ENCODE measurements at places on chromosomes 16 and 17.

- DNase-seq, result no peak
Measured at GRCh38 chr17:73514146-73514863, 129.9 kb downstream of the SDK2 start.

DNA sequence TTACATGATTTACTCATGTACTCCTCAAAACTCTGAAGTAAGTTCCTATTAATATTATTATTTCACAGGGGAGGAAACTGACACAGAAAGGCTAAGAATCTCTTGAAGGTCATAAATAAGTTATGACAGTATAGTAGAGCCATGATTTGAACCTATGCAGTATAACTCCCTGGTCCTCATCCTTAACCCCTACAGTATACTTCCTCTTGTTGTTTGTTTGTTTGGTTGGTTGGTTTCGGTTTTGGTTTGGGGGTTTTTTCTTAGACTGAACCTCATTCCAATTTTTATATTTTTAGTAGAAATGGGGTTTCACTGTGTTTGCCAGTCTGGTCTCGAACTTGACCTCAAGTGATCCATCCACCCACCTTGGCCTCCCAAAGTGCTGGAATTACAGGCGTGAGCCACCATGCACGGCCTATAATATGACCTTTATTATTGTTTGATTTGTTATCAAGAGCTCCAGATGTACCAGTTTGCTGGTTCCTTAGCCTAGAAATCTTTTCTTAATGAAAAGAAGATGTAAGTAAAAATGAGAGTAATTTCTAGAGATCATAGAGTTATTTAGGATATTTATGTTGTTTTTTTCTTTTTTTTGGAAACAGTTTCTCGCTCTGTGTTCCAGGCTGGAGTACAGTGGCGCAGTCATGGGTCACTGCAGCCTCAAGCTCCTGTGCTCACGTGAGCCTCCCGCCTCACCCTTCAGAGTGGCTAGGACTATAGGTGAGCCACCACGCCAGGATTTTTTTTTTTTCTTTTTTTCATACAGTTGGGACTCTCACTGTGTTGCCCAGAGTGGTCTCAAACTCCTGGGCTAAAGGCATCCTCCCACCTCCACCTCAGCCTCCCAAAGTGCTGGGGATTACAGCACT, 4.8 kb downstream of the PRR11 start:
- DNase-seq, result no peak

- no peak for DNase-seq
Measured at GRCh38 chr17:20300436-20300934, 166.9 kb downstream of the LGALS9B start.

DNA sequence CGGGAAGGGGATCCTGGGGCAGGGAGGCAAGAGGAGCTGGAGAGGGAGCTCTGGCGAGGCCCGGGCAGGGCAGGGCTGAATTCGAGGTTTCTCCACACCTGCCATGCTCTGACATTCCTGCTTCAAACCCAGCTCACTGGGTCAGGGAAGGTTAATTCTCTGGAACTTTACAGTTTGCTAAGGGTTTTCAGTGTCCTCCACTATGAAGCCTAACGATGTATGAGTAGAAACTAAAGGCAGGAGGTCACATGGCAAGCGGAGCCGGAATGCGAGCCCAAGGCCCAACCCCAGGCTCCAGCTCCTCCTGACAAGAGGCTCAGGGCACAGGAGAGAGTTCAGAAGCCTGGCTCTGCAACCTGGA, 29.2 kb downstream of the DCAKD start:
- no peak for DNase-seq

DNA sequence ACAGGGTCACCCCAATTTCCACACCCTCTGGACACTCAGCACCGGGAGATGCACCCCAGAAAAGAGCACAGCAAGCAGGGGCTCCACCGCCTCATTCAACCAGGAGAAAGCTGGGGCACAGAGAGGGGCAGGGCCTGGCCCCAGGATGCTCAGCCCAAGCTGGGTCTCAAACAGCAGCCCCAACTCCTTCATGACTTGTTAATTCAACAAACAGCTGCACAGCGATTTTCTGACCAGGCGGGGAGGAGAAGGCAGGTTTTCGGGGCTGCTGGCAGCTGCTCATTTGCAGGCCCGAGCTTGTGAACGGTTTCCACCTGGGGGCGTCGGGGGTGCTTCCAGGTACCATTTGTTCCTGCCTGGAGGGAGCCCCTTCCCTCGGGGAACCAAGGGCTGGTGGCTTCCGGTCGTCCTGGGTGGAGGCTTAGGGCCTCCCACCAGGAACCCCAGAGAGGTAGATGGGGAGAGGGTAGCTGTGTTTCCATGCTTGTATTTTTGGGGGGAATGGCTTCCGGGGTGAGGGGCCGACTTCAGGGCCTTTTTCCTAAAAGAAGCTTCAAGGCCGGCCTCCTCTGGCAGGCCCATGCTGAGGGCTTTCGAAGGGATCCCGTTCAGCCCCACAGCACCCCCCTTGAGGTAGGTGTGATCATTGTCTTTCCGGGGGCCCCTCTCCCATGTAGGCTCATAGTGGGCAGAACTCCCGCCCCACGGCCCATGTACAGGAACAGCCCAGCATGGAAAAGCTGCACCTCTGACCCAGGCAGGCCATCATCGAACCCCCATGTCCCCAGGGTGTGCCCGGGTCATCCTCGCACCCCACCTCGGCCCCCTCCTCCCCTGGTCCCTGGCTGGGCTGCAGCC, 191.6 kb upstream of the GSE1 start:
- DNase-seq, result no peak

GRCh38 chr16:14172200-14172809, 101.2 kb downstream of the MRTFB start:
- no peak for DNase-seq

GRCh38 chr17:82114872-82115271, 16.8 kb upstream of the FASN start:
- DNase-seq, result no peak

GRCh38 chr16:55437625-55438024, 41.4 kb upstream of the MMP2 start:
- DNase-seq, result no peak

DNA sequence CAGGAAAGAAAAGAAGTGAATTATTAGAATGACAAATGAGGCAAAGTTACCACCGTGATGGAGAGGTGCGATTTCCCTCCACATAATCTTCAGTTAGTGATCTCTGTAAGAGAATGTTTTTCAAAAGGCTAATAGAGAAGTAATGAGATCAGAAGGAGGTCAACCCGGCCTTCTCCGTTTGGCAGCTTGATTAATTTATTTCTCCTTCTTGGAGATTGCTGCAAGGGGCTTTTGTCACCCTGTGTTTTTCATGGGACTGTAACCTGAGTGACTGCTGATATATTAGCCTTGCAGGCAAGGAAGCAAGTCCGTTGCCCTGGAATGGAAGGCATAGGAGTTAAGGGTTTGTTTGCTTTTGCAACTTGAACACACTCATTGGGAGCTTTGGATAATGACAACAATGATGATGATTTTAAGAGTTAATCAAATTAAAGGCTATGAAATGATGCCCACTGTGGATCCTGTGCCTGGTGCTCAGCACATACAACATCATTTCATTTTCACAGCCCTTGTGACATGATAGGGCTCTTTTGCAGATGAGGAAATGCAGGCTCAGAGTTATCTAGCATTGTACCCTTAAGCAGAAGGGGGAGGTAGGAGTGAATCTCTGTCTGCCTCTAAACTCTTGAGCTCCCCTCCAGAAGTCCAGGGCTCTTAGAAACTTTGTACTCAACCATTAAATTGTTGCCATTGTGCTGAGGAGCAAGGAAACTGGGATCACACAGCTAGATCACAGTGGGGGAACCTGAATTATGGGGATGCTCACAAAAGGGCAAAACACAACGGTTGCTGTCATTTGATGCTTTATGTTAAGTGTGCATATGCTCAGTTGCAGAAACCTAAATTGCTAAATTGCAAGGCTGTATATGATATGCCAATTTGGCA, 226.3 kb downstream of the WWOX start:
- no peak for DNase-seq

DNA sequence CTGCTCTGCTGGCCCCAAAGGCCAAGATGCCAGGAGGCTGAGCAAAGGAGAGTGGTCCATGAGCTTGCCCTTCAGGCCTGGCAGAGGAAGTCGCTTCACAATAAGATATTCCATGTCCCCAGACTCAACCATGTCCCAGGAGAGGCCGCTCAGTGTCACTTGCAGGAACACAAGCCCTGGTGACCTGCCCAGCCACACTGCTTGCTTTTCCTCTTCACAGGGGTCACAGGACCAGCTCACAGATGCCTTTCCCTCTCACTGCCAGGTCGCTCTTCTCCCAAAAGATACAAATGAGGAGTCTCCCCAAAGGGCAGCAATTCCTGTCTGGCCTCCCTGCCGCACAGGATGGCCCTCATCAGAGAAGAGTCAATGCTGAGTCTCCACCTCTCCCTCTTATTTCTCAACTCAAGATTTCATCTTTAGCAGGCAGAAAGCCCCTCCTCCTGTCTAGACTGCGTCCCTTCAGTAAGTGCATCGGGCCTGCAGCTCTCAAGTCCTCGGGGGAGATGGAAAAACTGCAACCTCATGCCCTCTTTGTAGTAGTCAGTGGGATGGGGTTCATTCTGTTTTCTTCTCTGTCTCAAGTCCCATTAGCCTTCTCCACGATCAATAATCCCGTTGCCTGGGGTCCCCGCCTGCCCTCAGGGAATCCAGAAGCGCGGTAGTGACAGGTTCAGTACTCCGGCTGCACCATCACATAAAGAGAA, 5.0 kb downstream of the JUP start:
- DNase-seq, result no peak

GRCh38 chr17:49603720-49604119, 28.0 kb downstream of the NXPH3 start:
- DNase-seq, result no peak

DNA sequence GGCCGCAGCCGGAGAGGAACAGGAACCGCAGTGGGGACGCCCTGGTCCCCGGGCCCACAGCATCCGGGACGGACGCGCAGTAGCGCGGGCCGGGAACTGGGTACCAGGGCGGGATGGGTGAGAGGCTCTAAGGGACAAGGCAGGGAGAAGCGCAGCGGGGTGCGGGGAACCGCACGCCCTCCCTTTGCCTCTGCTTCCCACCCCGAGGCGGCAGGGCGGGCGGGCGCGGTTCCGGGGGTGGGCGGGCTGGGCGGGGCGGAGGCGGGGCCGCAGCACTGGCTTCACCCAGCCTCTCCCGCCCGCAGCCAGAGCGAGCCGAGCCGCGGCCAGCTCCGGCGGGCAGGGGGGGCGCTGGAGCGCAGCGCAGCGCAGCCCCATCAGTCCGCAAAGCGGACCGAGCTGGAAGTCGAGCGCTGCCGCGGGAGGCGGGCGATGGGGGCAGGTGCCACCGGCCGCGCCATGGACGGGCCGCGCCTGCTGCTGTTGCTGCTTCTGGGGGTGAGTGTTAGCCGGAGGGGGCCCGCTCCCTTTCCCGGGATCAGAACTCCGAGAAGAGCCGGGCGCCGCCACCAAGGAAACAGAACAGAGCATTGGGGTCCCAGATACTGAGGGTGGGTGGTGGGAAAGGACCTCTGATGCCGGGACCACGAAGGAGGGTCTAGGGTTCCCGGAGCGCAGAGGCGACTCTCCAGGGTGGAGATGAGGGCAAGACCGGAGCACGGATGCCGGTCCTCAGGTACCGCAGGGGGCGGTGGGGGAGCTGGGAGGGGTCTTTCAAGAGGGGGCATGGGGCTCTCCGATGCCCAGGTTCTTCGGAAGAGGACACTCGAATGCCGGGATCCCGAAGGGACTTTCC, at the start of gene NGFR:
NGFR (plus strand) TSS at position 308 of the 856 bp plus-strand sequence; CDS start at position 433, 125 bp downstream.
- DNase-seq, result no peak

GRCh38 chr17:45225964-45226530, 4.4 kb downstream of the FMNL1 start:
- no peak for DNase-seq

GRCh38 chr17:81398832-81399411, 3.7 kb downstream of the BAHCC1 start:
- no peak for DNase-seq

GRCh38 chr17:13792314-13792713, 190.6 kb upstream of the HS3ST3A1 start:
- no peak for DNase-seq

DNA sequence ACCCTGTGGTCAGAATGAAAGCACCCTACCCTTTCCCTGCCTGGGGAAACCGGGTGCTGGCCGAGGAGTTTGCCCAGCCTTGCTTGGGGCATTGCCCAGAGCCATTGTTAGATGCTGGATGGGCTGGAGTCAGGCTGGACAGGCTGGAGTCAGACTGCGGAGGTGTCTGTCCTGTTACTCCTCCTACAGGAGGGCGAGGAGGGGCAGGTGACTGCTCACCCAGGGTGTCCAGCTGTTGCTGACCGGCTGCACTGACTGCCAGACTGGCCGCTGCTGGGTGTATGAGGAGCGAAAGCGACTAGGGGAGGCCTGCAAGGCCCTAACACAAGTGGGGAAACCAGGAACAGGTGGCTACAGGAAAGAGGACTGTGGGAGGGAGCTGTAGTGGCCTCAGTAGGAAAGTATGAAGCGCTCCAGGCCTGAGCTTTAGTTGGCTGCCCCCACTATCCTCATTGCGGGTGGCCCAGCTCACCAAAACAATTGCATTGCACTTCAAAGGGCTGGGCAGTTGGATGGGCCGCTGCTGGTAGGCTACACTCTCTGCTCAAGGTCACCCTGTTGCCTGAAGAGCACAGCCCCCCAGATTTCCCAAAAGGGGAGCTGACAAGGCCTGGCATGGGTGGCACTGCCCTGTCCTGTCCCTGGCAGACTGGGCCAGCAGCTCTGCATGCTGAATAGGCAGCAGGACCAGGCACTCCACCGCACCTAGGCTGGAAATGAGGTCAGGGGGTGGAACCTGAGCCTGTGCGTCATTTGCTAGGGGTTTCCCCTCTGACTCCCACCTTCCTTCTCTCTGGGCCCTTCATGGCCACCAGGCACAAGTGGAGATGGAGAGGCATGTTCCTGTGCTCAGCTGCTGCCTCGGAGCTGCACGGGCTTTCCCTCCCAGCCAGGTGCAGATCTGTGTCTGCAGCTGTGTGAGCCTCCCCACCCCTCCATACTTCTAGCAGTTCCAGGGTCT, 18.4 kb downstream of the LDHD start:
- no peak for DNase-seq

- DNase-seq, result no peak
Measured at GRCh38 chr17:27565874-27566670, 64.9 kb upstream of the LGALS9 start.

GRCh38 chr17:62172492-62173291, 107.6 kb upstream of the MED13 start:
- no peak for DNase-seq

GRCh38 chr16:81879625-81880024, 100.5 kb downstream of the PLCG2 start:
- DNase-seq, result no peak

GRCh38 chr17:82126556-82127314, 28.7 kb upstream of the FASN start:
- DNase-seq, result no peak

All from NCI-H187 (cell line).